Endothelial cell (in vitro differentiated cells): ENCODE measurements at places on chromosomes 6 and 20. TPM values are rescaled to one million over a fixed set of nuclear protein-coding genes. Genes with fewer than 3 reads are reported as not detected.

- no peak for DNase-seq
Measured at GRCh38 chr6:23879816-23880215, 246.2 kb upstream of the NRSN1 start.

DNA sequence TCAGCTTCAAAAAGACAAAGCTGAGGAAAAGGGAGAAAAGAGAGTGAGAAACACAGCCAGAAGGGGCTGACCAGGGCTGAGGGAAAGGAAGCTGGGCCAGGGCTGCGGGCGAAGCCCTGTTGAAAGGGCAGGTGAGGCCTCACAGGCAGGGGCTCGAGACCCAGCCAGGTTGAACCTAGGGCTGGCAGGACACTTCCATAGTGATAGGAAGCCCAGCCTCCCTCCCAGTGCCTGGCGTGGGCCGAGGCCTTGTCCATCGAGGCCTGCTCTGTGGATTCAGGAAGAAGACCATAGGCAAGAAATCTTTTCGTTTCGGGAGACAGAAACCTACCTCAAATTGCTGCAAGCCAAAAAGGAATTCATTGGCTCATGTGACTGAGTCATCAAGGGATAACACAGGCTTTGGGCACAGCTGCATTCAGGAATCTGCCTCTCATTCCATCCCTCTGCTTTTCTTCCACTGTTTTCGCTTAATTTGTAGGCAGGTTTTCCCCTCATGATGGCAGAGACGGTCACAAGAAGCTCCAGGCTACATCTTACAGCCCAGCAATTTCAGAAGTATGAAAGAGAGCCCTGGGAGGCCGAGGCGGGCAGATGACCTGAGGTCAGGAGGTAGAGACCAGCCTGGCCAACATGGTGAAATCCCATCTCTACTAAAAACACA is 311.1 kb upstream of the SULF2 start:
- DNase-seq, result no peak

- DNase-seq, result no peak
Measured at GRCh38 chr20:1856424-1856823, 38.8 kb upstream of the SIRPA start.

DNA sequence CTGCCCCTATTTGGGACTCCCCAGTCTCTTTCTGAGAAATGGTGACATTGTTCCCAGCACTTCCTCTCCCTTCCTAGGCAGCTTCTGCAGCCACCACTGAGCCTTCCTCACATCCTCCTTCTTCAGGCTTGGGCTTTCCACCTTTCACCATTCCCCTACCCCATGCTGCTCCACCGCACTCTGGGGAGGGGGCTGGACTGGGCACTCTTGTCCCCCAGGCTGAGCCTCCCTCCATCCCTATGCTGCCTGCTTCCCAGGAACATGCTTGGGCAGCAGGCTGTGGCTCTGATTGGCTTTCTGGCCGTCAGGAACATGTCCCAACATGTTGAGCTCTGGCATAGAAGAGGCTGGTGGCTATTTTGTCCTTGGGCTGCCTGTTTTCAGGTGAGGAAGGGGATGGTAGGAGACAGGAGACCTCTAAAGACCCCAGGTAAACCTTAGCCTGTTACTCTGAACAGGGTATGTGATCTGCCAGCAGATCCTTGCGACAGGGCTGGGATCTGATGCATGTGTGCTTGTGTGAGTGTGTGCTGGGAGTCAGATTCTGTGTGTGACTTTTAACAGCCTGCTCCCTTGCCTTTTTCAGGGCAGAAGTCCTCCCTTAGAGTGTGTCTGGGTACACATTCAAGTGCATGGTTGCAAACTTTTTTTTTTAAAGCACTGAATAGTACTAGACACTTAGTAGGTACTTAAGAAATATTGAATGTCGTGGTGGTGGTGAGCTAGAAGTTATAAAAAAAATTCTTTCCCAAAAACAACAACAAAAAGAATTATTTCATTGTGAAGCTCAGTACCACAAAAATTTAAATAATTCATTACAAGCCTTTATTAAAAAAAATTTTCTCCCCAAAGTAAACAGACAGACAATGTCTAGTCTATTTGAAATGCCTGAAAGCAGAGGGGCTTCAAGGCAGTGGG is 2.1 kb upstream of the CDKN1A start:
- no peak for DNase-seq

DNA sequence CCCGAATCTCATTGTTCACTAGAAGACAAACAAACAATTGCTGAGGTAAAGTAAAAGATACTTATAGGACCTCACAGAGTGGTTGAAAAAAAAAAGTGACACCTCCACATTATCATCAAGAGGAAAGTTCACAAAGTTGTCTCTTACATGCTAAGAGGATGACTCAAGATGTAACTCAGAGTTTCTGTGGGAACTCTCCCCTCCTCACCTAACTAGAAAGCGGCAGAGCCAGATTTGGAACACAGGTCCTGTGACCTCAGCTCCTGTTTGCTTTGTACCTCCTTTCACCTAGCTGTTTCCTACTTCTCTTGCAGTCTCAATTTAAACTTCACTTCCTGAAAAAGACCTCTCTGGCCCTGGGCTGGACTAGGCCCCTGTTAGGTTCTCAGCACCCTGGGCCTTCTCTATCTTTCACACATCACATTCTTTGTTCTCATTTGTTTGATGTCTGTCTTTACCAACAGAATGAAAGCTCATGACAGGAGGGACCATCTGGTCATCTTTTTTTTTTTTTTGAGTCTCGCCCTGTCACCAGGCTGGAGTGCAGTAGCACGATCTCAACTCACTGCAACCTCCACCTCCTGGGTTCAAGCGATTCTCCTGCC is 60.8 kb downstream of the CD24 start:
- DNase-seq, result no peak

LRRC73 gene
- total RNA-seq, result 0.28 TPM

HCK gene
- total RNA-seq, result 0.54 TPM
